ENCODE measurements at places on chromosomes 3 and 15.

DNA sequence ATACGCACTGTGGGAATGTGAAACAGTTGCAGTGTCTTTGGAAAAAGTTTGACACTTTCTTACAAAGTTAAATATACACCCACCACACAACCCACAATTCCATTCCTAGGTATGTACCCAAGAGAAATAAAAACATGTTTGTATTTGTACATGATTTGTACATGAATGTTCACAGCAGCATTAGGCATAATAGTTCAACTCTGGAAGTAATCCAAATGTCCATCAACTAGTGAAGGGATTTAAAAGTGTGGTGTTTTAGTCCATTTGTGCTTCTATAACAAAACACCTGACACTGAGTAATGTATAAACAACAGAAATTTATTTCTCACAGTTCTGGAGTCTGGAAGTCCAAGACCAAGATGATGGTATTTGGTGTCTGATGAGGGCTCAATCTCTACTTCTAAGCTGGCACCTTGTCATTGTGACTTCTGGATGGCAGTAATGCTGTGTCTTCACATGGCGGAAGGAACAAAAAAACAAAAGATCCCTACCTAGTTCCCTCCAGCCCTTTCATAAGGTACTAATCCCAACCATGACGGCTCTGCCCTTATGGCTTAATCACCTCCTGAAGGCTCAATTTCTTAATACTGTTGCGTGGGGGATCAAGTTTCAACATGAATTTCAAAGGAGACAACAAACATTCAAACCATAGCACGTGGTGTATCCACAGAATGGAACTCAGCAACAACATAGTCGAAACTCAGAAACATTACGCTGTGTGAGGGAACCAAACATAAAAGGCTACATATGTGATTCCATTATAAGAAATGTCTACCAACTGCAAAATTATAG lies 120.5 kb downstream of the AQP9 start:
- DNase-seq: no peak

DNA sequence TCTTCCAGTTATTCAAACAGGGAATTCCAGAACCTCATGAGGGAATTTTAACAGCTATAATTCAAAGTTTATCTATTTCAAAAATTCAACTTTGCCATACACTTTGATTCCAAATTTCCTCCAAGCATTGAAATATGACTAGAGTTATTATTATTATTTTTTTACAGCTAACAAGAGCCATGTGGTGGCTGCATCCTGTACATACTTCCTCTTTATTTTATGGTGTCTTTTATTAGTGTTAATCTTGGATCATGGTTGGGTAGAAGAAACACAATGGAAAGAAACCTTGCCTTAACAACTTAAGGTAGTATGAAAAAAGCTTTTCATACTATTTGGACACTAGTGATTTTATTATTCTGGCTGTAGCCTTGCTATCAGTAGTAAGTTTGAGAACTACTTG lies 52.7 kb downstream of the TFG start:
- no peak for DNase-seq

DNA sequence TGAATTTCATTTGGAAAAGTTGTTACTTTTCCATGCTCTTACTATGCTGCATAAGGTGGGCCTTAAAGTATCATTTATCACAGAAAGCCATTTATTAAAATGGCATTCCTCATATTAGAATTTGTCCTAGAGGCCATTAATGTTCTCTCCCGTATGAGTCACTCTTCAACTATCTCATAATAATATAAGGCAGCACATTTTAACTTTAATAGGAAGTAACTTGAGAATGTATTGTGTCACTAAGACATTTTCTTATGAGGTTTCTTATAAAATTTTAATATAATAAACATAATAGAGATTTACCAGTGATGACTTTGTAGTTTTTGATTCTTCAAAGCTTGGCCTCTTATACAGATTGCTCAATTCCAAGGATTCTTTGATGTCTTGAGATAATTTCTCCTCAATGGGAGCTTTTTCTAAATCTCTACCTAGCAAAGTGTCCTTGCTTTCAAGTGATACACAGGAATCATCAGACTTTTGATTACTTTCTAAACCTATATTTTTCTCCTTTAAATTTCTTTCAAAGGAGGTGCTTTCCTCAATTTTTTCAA lies 74.7 kb downstream of the ZBBX start:
- DNase-seq: no peak

DNA sequence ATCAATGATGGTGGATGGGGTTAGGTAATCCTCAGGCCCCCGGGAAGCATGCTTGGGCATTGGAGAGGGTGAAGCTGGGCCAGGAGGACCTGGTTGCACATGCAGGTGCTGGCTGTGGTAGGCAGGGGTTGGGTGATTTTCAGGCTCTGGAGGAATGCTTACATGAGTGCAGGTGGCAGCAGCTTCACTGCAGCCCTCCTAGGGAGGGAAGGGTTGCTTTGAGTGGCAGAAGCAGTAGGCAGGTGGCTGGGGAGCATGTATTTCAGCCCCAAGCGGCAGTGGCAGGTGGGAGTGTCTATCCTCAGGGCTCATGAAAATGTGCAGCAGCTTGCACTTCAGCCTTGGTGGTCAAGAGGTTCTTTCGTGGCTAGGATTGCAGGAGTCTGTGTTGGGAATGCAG lies 230.0 kb upstream of the CTNNB1 start:
- no peak for DNase-seq

- no peak for DNase-seq
Observed at GRCh38 chr15:73617301-73617831, 15.8 kb downstream of the NPTN start.

GRCh38 chr3:184773283-184774186 lies 38.4 kb upstream of the VPS8 start:
- DNase-seq: peak; percentile 74

DNA sequence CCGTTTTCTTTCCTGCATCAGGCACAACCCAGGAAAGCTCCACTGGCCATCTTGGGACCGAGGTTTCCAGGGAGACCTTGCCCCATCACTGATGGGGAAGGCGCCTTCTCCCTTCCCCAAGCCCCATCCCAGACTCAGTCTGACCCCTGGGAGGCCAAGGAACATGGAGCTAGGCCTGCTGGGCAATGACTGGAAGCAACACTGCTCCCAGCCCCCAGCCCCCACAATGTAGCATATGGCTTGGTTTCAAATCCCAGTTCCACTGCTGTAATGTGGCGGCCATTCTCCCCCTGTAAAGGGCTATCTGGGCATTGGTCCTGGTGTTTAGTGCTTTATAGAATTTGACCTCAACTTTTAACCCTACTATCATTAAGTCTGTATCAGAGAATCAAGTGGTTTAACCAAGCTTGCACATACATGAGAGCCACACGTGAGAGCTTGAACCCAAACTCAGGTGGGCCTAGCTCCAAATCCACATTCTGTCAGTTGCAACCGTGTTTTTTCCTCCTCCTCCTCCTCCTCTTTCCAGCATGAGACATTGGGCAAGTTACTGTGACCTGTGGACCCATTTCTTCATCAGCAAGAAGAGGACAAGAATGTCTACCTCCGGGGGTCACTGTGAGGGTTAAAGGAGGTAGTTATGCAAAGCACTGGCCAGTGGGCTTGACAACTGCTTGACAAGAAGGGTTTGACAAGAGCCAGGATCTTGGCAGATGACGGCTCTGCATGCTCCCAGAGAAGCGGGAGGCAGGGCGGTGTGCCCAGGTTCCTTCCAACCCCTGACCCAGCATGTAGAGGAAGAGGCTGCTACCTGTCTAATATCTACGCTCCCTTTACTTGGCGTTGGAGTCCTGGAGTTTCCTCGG lies 37.4 kb downstream of the KLHL25 start:
- DNase-seq: no peak

DNA sequence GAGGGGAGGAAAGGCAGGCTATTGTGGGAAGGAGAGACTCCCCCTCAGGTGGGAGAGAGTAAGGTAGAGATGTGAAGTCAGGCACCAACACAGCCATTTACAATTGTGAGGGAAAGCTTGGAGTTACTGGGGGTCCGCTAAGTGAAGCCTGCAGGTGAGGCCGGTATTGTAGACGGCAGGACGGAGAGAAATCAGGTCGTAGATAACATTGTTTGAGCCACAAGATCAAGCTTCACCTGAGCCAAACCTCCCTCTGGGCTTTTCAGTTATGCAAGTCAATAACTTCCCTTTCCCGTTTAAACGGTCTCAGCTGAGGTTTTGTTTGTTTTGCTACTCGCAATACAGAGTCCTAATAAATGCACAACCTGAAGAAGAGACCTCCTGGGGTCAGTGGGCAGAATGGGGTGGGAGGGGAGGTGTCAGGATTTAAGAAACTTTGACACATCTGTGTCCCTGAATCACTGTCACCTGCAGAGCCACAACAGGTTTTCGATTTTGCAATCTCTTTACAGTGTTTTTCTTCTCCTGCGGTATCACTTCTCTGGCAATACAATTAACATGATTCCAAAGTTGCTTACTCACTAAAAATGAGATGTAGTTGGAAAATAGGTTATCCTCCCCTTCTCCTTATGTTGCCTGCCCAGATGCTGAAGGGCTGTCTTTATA lies 72.0 kb upstream of the GLCE start:
- DNase-seq: no peak

GRCh38 chr3:39809995-39810595 lies 686 bp downstream of the MYRIP start:
- DNase-seq: peak; percentile 28

DNA sequence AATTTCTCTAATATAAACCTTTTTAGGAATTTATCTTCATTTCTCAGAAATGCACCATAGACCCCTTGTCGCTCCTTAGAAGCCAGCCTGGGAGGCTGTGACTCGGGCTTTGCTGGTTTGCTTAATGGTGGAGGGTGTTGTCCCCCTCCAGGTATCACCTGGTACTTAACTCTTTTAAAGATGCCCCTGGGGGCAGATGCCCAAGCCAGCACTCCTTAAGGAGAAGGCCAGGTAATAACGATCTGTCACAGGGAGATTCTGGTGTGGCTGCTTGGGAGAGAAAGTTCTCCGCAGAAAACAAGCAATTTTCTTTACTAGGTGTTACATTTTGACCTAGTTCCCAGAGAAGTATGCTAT lies 22.3 kb downstream of the EHD4 start:
- DNase-seq: peak; percentile 74

DNA sequence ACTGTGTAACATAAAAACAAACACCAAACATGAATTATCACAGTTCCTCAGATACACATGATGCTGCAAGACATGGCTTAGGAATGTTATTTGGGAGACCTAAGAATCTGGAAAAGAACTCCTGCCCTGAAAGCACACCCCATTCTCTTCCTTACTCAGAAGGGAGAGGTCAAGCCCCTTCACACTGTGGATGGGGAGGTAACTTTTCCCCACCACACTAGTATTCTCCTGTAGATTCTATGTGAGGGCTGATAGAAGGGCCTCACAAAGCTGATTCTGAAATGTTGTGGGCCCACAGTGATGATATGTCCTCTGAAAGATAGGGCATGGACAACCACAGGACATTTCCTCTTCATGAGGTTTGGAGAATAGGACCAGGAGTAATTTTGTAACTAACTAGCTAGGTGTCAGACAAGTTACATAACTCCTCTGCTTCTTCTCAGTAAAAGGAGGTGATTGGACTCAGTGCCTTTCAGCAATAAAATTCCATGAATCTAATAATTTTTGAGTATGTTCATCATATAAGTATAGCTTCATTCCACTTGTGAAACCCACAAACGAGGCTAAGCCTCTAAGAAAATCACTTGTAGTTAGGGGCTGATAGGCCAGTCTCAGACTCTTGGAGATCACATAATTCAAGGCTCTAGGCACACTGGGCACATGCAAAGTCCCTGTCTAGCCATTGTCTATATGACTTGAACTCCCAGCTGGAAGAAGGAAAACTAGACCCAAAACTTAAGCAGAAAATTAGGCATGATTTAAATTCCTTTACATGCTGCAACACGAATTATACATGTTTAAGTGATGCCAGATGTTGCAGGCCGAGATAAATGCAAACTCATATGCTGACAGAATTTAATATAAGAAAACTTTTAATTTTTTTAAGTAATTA lies 7.5 kb downstream of the PTX3 start:
- DNase-seq: no peak

- no peak for DNase-seq
Observed at GRCh38 chr15:58459560-58459959, 27.8 kb downstream of the LIPC start.

DNA sequence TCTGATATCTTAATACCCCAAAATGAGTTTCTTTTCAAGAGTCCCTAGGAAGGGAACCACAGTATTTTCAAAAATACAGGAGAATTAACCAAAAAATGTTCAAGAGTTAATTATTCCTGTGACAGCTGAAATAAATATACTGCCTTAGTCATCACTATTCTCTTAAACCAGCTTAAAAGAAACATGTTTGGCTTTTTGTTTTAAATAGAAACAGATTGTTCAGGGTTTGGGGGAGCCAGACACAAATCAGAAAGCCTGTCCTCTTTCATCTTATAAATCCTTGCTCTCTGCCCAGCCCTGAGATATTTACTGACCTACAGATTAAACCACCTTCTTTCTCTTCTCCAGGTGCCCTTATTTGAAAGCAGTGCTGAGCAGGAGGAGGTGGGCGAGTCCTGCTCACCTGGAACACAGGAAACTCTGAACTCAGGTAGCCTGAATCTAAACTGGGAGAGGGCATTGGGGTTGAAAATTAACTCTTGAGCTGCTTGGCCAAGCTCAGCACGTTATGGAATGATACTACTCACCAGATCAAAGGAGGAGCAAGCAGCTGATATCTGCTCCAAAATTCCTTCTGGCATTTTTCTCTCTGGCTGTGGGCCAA lies 84.1 kb upstream of the SPRED1 start:
- no peak for DNase-seq

DNA sequence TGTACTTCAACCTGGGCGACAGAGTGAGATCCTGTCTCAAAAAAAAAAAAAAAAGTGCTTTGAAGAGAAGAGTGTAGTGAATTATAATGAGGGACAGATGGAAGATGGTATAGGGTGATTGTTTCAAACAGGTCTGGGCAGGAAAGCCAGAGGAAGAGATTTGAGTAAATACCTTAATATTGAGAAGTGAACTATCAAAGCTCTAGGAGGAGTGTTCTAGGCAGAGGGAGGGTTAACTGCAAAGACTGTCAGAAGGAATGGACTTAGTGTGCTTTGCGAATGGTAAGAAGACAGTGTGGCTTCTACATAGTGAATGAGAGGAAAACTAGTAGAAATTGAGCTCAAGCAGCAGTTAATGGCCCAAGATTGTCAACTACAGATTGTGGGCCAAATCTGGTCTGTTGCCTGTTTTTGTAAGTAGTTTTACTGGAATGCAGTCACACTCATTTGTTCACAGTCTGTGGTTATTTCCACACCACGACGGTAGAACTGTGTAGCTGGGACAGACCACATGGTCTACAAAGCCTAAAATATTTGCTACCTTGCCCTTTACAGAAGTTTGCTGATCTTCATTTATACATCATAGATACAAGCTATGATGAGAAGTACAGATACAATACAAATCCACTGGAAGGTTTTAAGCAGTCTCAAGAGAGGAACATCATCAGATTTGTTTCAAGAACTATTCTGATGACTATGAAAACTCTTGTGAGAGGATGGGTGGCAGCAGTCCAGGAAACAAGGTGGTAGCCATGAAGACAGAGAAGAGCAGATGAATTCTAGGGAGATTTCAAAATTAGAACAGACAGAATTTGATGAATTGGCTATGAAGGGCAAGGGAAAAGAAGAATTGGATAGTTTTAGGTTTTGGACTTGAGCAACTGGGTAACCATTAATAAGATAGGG lies 16.5 kb upstream of the USP50 start:
- DNase-seq: no peak

- DNase-seq: no peak
Observed at GRCh38 chr3:12005951-12006625, 1.9 kb downstream of the SYN2 start.

- DNase-seq: peak; percentile 83
Observed at GRCh38 chr15:45714590-45715488, 80.0 kb downstream of the SQOR start.
